ENCODE measurements at places on chromosomes 3 and 15. TPM values are rescaled to one million over a fixed set of nuclear protein-coding genes. Genes with fewer than 3 reads are reported as not detected.

DNA sequence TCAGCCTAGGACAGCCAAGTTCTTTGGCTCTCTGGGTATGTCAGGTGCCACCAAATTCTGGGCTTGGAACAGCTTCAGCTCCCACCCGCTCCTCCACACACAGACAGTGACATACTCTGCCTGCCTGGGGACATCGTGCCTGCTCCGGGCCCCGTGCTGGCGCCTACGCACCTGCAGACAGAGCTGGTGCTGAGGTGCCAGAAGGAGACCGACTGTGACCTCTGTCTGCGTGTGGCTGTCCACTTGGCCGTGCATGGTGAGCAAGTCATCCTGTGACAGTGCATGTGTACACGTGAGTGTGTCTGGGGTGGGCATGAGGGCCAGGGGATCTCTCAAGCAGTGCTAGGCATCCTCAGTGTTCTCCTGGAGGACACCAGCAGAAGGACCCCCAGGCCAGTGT is 922 bp downstream of the IL17RC start:
- DNase-seq = no peak

- DNase-seq = no peak
These were observed 128.8 kb upstream of the OSTN start for GRCh38 chr3:191070201-191070600.

DNA sequence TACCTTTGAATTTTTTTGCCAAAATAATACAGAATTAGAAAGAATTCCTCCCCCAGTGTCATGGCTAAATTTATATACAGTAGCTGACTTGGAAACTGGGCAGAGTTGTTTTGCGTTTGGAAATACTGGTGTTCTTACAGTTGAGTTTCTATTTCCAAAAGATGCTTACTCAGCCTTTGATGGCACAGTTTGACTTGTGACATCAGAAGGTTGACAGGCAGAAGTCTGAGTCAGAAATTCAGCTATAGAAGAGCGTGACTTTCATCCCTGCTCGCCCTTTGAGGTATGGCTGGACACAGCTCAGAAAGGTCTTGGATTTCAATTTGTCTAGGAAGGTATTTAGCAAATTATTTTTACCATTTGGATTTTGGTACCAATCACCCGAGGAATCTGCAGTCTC is 175.8 kb downstream of the VGLL4 start:
- DNase-seq = no peak

The GOLGA6L1 gene
- not detected for total RNA-seq

GRCh38 chr3:167030082-167030725 is 349.9 kb downstream of the ZBBX start:
- no peak for DNase-seq

GRCh38 chr3:33372218-33373081 is 67.8 kb downstream of the UBP1 start:
- peak; percentile 42 for DNase-seq

- no peak for DNase-seq
These were observed 136.0 kb upstream of the CCDC54 start for GRCh38 chr3:107241217-107241616.

- DNase-seq = no peak
These were observed 6.2 kb upstream of the EHD4 start for GRCh38 chr15:41978534-41978933.

DNA sequence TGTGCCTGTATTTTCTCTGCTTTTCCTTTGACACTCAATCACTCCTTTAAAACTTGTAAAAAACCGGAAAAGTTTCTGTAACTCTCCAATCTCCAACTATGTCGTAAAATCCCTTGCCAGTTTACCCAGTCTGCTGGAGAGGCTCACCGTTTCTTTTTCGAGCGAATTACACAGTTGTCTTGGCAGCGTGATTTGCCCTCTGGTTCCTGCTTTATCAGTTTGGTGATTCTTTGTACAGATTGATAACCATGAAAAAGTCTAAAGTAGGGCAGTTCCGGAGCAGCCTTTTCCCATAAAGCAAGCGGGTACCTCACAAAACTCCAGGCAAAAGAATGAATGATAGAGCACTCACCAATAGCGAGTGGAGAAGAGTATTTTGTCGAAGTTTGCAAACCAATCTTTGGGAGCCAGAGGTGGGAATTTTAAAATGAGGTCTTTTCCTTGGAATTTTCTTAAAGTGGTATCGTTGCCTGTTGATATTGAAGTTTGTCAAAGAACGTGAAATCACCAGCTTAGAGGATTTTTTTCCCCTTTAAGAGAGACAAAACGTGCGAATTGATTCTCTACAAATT is at the start of gene TTC23:
TSS of gene TTC23 (minus strand) at position 312 of the 572 bp plus-strand sequence. CDS start 20,869 bp downstream, outside the sequence.
- no peak for DNase-seq

The MITF gene
- 4.8 TPM for total RNA-seq

- no peak for DNase-seq
These were observed 38.4 kb upstream of the UBE2E2 start for GRCh38 chr3:23164746-23165145.

DNA sequence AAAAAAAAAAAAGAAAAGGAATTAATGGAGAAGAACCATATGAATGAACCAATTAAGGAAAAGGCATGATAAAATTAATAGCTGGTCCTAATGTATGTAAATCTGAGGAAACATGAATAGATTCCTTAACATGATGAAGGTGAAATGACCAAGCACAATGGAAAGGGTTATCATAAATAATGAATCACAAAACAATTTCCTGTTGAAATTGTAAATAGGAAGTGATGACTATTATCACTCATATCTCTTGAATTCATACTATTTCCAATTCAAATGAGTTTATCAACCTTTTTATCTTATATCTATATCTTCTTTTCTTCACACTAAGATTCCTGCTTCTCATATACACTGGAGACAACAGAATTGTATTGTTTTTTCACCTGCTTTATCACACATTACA is 32.0 kb downstream of the AADACL2 start:
- no peak for DNase-seq

The ALDH1A3 gene
- 1.0 TPM for total RNA-seq

The EEF1AKMT4 gene
- 5.0 TPM for total RNA-seq

The MCF2L2 gene
- 1.1 TPM for total RNA-seq

DNA sequence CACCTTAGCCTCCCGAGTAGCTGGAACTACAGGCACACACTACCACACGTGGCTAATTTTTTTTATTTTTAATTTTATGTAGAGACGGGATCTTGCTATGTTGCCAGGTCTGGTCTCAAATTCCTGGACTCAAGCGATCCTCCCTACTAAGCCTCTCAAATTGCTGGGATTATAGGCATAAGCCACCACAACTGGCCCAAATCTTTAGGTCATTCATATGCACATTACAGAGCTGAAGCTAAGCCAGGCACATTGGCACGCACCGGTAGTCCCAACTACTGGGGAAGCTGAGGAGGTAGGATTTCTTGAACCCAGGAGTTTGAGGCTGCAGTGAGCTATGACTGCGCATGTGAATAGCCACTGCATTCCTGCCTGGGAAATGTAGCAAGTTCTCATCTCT is 265.9 kb downstream of the ZMAT3 start:
- no peak for DNase-seq

The GALNT15 gene
- 2.6 TPM for total RNA-seq

DNA sequence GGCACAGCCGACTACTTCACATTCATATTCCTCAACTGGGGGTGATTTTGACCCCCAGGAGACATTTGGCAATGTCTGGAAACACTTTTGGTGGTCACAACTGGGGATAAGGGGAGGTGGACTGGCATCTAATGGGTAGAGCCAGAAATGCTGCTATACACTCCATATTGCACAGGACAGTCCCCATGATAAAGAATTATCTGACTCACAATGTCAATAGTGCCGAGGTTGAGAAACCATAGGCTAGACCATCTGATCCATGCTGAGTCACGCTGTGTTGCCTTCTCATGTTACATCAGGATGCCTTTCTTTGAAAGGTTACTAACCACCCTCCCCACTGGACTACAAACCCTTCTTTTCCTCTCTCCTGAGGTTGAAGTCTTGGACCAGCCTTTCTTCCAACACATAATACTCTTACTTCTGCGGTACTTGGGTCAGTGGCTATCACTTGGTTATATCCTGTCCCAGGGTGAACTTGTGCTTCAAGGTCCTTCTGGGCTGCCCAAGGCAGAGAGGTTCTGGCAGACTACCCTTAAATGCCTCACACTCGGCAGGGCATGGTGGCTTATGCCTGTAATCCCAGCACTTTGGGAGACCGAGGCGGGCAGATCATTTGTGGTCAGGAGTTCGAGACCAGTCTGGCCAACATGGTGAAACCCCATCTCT is 68.8 kb downstream of the CTNNB1 start:
- no peak for DNase-seq

DNA sequence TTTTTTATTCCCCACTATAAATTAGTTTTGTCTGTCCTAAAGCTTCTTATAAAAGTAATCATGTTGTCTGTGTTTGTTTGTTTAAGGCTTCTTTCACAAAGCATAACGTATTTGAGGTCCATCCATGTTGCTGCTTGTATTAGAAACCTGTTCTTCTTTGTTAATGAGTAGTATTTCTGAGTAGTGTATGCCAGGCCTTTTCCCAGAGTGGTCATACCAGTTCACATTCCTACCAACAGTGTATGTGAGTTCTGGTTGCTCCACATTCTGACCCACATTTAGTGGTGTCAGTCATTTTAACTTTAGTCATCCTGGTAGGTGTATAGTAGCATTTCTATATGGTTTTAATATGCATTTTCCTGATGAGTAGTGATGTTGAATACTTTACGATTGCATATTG is 98.6 kb downstream of the NEO1 start:
- DNase-seq = no peak

The HTR3E gene
- total RNA-seq = not detected

DNA sequence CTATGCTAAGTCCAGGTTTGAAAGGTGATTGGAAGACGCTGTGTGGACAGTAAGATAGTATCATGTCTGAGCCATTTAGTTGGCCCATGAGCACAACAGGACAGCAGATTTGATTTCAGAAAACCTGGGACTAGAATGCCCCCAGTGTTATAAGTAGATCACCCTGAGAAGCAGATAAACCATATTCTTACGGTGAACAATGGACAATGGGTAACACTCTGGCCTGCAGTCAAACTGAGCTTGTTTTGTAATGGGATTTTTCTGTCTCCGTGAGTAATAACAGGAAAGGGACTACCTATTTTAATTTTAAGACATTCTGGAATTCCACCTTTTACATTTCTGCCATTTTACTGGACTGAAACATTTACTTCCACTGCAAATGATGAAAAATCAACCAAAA is 71.5 kb downstream of the LDHAL6B start:
- no peak for DNase-seq

DNA sequence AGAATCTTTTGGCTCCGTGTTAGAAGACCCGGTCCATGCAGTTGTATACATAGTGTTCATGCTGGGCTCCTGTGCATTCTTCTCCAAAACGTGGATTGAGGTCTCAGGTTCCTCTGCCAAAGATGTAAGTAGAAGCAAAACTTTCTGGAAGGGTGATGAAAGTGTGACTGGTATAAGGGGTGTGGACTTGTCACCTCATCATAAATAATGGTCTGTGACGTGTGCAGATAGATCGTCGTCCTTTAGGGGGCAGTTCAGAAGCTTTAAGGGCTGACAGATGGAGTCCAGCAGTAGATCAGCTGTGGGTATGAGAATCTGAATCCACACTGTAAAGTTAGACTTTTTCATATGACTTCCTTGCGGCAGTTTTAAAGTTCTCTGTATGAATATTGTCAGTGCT is 15.3 kb downstream of the SEC61A1 start:
- no peak for DNase-seq

DNA sequence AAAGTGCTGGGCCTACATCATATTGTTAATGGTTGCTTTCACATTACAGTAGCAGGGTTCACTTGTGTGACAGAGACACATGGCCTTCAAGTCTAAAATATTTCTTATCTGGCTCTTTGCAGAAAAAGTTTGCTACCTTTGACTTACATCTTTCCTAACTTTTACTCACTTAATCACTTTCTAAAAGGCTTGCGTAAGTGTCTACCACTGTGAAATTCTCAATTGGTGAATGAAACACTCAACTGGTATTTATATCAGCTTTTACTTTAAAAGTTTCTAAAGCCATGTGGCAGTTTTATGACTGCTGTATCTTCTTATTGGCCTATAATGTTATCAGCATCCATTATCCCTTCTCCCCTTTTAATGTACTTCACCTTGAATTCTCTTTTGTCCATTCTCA is 554.5 kb downstream of the ZIC1 start:
- DNase-seq = no peak

GRCh38 chr3:28915741-28916500 is 364.9 kb upstream of the RBMS3 start:
- peak; percentile 48 for DNase-seq

DNA sequence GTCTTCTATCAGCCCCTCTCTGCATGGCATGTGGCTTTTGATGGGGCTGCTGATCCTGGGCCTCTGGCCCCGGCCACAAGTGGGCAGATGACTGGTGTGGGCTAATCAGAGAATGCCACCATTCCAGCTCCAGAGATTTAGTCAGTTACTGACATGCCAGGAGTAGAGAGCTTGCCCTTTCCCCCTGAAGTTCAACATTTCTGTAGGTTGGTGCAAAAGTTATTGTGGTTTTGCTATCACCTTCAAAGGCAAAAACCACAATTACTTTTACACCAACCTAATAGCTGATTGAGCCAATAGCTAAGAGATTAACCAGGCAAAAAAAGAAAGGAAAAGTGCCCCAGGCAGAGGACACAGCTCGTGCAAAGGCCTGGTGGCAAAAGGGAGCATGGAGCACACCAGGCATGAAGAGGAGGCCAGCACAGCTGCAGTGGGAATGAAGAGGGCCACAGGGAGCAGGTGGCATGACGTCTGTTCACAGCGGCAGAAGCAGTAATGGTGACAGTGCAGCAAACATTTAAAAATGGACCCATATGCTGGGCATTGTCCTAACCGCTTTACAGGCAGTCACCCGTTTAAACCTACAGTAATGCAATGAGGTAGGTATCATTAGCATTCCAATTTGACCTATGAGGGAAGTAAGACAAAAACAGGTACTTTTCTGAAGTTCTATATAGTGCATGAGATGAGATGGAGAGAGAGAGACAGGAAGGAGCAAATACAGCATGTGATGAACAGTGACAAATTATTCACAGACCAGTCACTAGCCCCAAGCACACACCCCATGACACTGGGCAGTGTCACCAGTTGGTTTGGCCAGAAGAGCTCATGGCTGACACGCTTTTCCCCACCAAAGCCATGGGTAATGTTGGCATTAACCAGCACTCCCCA is 373.0 kb upstream of the PROK2 start:
- DNase-seq = peak; percentile 47

DNA sequence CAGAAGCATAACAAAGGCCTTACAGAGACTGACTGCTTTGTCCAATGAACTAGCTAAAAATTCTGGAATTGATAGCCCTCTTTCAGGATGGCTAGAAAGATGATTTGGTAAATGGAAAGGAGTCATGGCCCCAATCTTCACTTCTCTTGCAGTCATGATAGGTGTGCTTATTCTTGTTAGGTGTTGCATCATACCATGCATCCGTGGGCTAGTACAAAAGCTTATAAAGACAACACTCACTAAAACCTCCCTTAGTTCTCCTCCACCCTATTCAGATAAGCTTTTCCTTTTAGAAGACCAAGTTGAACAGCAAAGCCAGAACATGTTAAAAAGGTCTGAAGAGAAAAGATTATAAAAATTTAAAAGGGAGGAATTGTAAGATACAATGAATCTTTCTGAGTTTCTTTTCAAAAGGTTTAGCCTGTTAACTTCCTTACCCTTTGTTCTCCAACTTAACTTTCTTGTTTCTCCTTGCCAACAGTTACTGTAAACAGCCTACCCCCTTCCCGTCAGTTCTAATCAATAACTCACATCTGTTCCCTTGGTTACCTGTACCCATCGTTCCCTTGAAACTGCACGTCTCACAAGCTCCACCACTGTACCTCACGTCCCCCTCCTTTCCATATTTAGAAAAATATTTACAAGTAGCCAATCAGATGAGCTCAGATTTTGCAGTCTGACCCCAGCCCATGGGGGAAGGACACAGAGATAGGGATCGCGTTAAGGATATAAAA is 105.8 kb downstream of the ZBBX start:
- no peak for DNase-seq

- no peak for DNase-seq
These were observed 34.5 kb downstream of the PLA2G4D start for GRCh38 chr15:42059661-42060476.

GRCh38 chr3:140843656-140844055 is 98.0 kb upstream of the SLC25A36 start:
- no peak for DNase-seq
